IPS DF 19.7 (cell line): ENCODE measurements at places on chromosomes 7 and 10.

GRCh38 chr7:80815733-80816132, 103.1 kb downstream of the SEMA3C start:
- DNase-seq, result no peak

DNA sequence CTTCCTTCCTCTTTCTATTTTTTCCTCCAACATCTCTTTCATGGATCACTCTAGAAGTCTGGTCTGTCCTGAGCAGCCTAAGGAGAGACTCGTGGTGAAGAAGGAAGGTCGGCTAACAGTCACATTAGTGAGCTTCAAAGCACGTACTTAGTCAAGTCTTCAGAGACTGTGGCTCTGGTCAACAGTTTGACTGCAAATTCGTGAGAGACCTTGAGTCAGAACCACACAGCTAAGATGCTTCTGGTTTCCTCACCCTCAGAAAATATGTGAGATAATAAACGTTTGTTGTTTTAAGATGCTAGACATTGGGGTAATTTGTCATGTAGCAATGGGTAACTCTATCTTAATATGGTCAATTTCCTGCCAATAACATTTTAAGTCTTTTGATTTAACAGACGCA, 126.2 kb upstream of the LRRN3 start:
- DNase-seq, result no peak

- DNase-seq, result no peak
Observed at GRCh38 chr7:103949374-103949773, 40.1 kb downstream of the RELN start.

DNA sequence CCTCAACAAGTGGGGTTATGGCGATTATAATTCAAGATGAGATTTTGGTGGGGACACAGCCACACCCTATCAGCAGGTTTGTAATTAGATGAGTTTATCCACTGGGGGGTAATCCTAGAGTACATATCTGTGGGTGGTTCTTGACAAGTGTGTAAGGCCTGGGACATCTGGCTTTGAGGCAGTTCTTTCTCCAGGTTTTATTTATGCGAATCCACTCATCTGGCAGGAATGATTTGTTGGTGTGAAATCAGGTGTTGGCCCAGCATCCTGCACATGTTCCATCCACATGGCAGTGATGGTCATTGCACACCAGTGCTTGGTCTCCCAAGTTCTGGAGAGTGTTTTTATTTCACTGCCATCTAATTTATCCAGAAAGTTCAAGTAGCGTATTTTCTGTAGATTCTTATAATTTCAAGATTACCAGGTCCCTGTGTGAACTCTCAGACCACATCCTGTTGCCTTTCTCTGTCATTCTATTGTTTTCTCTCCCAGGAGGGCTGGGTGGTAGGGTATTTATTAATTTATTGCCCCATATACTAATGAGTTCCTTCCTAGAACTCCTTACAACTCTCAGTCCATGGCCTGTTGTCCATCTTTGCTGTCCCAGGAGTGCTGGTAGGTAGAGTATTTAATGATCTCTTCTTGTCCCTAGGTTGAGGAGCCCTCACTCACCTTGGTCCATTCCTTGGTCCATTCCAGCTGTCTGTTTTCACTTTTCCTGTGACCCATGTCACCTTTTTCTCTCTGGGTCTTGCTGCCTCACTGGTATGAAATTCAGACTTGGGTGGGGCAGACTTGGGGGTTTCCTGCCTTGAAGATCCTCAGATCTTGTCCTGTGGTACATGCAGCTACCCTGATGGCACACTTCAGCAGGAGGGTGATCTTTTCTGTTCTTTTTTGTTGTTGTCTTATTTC, 10.4 kb downstream of the RALA start:
- DNase-seq, result no peak

GRCh38 chr10:11823122-11823988, at the start of gene PROSER2:
PROSER2 (plus strand) TSS chr10:11823356; CDS start chr10:11852078, 28,722 bp downstream.
- no peak for DNase-seq

DNA sequence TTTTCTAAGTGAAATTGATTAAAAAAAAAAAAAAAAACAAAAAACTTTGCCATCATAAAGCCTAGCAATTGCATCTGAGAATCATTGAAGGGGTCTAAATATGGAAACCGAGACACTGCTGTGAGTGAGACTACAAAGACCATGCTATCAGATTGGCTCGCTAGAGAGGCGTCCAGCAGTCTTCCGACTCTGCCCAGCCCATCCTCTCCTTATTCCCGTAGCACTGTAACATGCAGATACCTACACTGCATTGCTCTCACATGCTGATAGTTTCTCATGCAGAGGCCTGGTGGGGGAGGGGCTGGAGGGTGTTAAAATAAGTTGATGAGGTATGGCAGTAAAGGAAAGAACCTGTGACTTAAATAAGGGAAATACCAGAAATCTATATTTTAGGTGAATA, 130.7 kb downstream of the NRF1 start:
- no peak for DNase-seq

DNA sequence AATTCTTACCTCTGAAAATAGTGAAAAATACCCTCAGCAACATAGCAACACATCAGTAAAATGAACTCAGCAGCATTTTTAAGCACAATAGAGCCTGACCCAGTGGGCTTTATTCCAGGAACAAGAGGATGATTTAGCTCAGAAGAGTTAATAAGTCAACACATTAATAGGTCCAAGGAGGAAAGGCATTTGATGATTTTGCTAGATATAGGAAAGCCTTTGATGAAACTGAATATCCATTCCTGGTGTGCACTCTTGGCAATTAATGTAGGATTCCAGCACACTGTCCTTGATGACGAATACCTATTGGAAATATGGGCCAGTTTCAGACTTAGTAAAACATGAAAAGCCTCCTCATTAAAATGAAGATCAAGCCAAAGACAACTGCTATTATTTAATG, 42.5 kb downstream of the RASGEF1A start:
- no peak for DNase-seq

DNA sequence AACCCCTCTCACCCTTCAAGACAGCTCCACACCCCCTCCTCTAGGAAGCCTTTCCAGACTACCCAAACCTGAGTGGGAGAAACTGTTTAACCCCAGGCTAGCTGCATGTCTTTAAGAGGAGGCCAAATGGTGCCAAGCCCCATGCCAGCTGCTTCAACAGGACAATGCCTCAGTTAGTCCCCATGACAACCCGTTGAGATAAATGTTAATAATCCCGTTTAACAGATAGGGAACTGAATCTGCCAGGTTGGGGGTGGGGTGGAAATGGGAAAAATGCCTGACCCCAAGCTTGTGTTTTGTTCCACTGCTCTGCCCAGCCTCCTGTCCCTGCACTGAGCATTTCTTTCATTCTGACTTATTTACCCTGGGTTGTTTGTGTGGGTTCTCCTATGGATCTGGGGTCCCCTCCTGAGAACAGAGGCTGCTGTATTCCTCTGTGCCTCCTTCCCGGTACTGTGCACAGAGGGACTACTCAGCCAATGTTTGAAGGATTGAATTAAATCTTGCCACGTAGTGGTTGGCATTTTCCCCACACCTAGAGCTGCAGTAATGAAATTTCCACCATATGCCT, 452.6 kb upstream of the ZMIZ1 start:
- no peak for DNase-seq

- no peak for DNase-seq
Observed at GRCh38 chr7:130598056-130598455, 70.5 kb downstream of the COPG2 start.

DNA sequence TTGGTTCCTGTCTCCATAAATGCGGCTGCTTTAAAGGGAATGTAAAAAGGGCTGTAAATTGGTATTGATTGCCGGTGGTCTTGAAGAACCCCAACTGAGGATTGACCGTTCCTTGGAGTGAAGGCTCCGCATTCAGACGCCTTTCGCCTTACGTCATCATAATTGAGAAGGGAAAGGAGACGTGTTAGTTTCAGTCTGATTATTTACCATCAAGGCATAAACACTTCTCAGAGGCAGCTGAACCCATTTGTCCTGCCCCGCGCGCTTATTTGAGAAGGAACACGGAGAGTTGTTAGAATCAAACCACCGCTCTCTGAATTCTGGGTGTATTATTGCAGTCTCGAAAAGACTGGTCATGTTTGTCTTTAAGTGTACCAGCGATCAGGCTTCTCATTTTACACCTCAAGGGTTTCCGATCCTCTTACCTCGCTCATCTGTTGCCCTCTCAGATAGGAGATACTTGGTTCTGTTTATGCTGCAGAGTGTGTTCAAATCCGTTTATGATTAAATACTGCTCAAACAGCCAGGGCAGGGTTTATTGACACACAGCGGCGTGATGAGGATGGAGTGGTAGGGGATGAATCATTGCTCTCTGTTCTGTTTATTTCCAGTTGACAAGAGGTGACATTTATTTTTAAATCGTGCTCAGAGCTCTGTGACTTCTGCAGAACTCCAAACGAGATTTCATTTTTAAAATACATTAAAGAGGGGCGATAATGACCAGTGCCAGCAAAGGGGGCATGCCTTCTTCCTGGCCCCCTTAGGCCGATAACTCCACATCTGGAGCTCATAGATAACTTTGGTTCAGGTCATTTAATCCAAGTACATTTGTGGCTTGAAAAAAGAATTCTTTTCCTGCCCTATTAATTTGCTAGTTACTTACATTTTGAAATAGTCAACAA, 30.4 kb downstream of the FOXK1 start:
- DNase-seq, result no peak

DNA sequence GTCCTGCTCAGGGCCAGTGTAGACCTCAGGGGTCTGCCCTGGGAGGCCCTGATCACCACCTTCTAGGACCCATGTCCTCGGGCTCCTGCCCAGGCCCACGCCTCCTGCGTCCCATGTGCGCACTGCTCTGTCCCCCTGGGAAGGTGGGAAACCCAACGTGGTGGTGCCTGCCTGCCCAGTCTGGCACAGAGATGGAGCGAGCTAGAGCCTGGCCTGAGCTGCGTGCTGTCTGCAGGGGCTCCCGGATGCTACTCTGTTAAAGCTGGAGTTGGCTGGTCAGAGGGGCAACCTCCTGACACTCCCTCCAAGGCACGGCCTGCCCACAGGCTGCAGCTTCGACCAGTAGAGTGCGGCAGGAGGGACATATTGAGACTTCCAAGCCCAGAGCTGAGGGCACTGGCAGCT, 171.7 kb downstream of the DNAJB6 start:
- no peak for DNase-seq

- DNase-seq, result no peak
Observed at GRCh38 chr10:44347609-44348400, 37.1 kb downstream of the CXCL12 start.

GRCh38 chr10:22912763-22913384, 15.0 kb upstream of the ARMC3 start:
- DNase-seq, result no peak

DNA sequence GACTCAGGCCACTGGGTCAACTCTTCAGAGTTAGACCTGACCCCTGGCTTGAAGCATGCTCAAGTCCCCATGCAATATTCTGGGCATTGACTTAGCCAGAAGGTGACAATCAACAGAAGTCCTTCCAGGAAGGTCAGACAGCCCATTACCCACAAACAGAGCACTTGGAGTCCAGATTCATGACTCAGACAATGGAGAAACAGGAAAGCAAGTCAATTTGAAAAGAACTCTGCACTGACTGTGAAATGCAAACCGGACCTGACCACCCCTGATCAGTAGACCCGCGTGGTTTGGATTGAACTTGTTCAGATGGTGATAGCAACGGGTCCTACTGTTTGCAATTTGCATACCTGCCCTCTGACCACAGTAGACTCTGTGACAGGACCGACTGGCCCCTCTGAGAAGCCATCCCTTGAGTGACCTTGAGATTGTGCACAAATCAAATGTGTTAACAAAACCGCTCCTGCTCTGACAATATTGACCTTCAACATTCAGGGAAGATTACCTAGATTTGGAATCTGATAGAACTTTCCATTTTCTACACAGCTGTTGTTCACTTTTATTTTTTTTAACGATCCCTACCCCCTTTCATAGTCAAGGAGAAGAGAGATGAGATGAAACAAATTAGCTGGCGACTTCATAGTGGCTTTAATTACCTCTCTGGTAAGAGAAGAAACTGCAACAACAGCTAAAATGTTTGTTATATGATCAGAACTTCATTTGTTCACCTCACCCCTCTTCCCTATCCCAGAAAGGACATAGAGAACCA, 138.7 kb downstream of the NRP1 start:
- no peak for DNase-seq

DNA sequence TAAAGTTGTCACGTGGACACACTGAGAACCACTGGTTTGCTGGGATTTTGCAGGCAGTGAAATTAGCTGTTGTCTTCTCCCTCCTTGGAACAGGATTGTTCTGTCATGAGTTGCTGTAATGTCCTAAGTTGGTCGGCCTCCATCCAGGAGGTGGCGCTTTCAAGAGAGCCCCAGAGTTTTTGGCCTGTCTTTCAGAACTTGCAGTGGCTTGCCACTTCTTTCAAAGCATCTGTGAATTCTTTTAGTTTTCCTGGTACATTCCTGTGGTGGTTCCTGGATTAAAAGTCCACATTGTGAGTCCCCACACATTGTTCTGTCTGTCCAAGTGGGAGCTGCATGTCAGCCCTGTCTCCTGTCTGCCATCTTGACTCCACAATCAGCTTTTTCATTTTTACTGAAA, 133.8 kb downstream of the PON1 start:
- DNase-seq, result no peak

DNA sequence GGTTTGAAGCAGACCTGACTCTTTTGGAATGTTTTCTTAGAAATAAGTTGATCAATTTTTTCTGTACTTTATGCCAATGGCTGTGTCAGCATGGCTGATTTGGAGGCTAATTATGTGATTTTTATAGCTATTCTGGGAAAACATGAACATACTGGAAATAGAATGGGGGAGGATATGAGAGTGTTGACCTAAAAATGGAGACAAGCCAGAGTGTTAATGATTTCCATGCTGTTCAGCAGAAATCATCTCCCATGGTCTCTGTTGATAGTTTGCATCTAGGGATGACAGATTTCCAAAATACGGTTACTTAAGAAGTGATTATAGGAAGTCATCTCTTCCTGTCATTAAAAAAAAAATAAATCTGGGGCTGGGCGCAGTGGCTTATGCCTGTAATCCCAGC, 32.7 kb upstream of the DMTF1 start:
- no peak for DNase-seq

DNA sequence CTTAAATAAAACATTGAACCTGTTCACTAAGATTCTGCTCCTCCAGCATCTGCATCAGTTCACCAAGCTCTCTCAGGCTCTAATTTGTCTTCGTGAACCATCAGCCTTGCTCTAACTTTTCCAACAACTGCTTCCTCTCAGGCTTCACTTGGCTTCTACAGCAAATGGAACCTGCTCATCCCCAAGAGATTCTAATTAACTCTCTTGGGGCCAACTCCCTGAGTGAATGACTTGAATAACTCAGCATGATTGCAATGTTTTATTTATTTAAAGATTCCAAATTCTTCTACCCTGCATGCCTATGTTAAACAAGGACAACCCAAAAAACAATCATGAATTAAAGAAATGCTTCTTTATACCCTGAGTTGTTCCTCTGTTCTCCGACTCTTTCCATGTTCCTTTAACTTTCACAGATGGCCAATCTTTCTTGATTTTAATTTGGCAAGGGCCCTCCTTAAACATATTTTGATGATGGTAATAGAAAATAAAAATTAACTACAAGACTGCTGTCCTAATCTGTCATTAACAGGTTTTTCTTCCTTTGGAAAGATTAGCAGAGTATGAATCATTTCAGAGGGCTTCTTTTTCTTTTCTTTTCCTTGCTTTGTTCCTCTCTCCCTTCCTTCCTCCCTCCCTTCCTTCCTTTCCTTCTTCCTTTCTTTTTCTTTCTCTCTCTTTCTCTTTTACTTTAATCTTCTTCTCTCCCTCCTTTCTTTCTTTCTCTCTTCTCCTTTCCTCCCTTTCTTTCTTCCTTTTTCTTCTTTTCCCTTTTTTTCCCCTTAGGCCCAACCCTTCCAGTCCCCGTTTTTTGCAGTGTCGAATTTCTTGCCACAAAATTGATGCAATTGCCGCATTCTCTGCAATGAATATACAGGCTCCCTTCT, 195.0 kb upstream of the RHOBTB1 start:
- no peak for DNase-seq
